Mononuclear cell (primary cell): ENCODE measurements at places on chromosomes 5 and 9. TPM values are rescaled to one million over a fixed set of nuclear protein-coding genes. Genes with fewer than 3 reads are reported as not detected.

The SSNA1 gene
- 38.2 TPM for total RNA-seq

The PCDHGA4 gene
- total RNA-seq = 0.21 TPM

The C5orf58 gene
- not detected for total RNA-seq

The RALGPS1 gene
- total RNA-seq = 8.2 TPM

The UNC5A gene
- total RNA-seq = not detected

The TCERG1 gene
- total RNA-seq = 115 TPM

The PCDHGA9 gene
- total RNA-seq = 0.42 TPM

The KLF4 gene
- 61.5 TPM for total RNA-seq

The PCDHGC4 gene
- 0.10 TPM for total RNA-seq

The PCDHGA5 gene
- 0.21 TPM for total RNA-seq

The CARD9 gene
- 8.5 TPM for total RNA-seq

The C1QTNF3 gene
- total RNA-seq = 3.6 TPM

The DMRT3 gene
- total RNA-seq = not detected

The NAIP gene
- 18.8 TPM for total RNA-seq

The NCS1 gene
- total RNA-seq = 0.42 TPM

The SCAMP1 gene
- 24.9 TPM for total RNA-seq

The DENND1A gene
- 35.6 TPM for total RNA-seq

The ZFP37 gene
- total RNA-seq = 0.42 TPM

The NFIB gene
- 0.42 TPM for total RNA-seq

The MEGF9 gene
- total RNA-seq = 13.4 TPM

The SLIT3 gene
- total RNA-seq = 0.10 TPM

The AK8 gene
- 0.63 TPM for total RNA-seq

The JAK2 gene
- total RNA-seq = 15.5 TPM

The OMD gene
- total RNA-seq = not detected

The ARHGEF28 gene
- 0.63 TPM for total RNA-seq

The LCN10 gene
- not detected for total RNA-seq

The IL13 gene
- 0.31 TPM for total RNA-seq

The SYNPO gene
- total RNA-seq = 0.42 TPM

The ERAP2 gene
- 77.3 TPM for total RNA-seq

The TNC gene
- total RNA-seq = 0.10 TPM

The CTSL gene
- total RNA-seq = 11.0 TPM

The TSSK1B gene
- total RNA-seq = 0.10 TPM

The SCGB3A1 gene
- not detected for total RNA-seq
